Activated CD8-positive, alpha-beta memory T cell treated with anti-CD3 and anti-CD28 coated beads for 1 hour (primary cell): ENCODE measurements at places on chromosomes 1 and 21.
A peak's percentile ranks its signal among the peaks of the same experiment; 100 is the strongest.

- DNase-seq, result no peak
Observed at GRCh38 chr1:43590388-43590925, 59.5 kb upstream of the KDM4A start.

GRCh38 chr1:235486321-235486720, 17.9 kb downstream of the B3GALNT2 start:
- no peak for DNase-seq

- DNase-seq, result no peak
Observed at GRCh38 chr1:213391445-213391844, 340.4 kb downstream of the RPS6KC1 start.

DNA sequence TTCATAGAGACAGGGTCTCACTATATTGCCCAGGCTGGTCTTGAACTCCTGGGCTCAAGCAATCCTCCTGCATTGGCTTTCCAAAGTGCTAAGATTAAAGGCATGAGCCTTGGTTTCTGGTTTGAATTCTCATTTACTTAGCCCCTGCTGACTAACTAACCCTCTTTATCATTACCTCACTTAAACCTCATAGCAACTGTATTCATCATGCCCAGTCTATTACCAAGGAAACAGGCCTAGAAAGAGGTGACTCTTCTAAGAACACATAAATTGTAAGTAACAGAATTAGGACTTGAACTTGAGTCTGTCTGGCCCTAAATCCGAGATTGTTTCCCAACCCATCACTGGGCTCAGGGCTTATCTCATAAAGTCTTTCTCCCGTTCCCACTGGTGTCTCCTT, 44.2 kb downstream of the TMEM53 start:
- no peak for DNase-seq

DNA sequence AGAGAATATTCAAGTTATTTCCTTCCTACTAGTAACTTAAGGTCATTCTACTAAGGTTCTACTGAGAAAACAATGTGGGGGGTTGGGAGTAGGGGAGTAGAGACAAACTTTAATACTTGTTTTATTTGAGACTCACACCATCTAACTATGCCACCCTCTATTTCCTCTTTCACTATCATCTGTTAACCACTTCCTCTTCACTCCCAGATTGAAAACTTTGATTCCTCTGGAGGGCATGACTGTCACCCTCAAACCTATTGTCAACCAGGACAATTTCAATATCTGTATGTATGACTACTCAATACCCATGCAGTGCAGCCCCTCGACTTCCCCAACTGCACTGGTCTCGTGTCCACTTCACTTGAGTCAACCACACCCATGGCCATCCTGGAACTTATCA, 165.6 kb upstream of the POGK start:
- no peak for DNase-seq

DNA sequence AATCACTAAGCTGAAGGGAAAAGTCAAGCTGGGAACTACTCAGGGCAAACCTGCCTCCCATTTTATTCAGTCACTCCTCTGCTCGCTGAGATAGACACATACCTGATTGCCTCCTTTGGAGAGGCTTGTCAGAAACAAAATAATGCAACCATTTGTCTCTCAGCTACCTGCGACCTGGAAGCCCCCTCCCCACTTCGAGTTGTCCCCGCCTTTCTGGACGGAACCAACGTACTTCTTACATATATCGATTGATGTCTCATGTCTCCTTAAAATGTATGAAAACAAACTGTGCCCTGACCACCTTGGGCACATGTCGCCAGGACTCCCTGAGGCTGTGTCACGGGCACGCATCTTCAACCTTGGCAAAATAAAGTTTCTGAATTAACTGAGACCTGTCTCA, 21.5 kb upstream of the HPDL start:
- DNase-seq, result no peak

- DNase-seq, result no peak
Observed at GRCh38 chr1:216900116-216900620, 176.9 kb upstream of the ESRRG start.

GRCh38 chr1:17161926-17162800, 42.8 kb upstream of the PADI1 start:
- no peak for DNase-seq

GRCh38 chr1:155011004-155011416, 8.4 kb downstream of the ZBTB7B start:
- no peak for DNase-seq

DNA sequence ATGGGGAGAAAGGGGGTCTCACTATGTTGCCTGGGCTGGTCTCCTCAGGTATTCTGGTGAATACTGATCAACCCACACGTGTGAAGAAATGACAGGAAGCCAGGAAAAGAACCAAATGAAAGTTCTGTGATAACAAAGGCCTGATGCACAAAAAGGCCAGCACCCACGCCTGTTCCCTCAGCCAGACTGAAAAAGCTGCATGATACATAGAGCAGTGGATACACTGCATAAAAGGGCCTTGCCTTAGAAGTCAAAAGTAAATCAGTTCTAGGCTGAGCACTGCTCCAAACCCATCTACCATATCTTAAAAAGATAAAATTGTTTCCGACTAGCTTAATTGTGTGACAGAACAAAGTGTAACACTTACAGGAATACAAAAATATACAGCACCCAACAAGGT, 36.9 kb upstream of the PSMG1 start:
- DNase-seq, result no peak

DNA sequence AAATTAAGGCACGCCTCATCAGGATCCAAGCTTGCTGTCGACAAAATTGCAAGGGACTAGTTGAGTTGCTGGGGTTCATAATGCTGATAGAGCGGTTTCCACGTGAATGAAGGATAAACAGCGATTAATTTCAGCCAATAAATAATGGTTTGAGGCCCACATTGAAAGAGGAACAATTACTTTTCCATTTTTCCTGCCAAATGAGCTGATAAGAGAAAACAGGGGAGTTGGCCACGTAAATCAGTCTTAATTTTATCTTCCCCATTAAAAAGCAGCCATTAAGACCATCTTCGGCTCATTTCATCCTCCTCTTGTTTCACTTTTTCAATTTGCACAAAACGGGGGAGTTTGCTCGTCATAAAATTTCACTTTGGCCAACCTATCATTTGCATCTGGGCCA, 235.5 kb upstream of the RRP15 start:
- DNase-seq, result no peak

- no peak for DNase-seq
Observed at GRCh38 chr1:67393737-67394136, 36.5 kb downstream of the SERBP1 start.

- no peak for DNase-seq
Observed at GRCh38 chr1:70383483-70383882, 27.6 kb upstream of the CTH start.

GRCh38 chr1:23417570-23417969, 7.0 kb downstream of the TCEA3 start:
- DNase-seq, result no peak

- DNase-seq, result no peak
Observed at GRCh38 chr1:91400133-91400725, 4.4 kb downstream of the HFM1 start.

- DNase-seq, result peak; percentile 1
Observed at GRCh38 chr21:38244885-38245869, 11.6 kb upstream of the KCNJ15 start.

- DNase-seq, result no peak
Observed at GRCh38 chr1:156475568-156476500, 24.7 kb downstream of the MEF2D start.

- no peak for DNase-seq
Observed at GRCh38 chr1:38852780-38853179, 6.8 kb downstream of the RRAGC start.

GRCh38 chr1:177315761-177316160, 145.0 kb downstream of the BRINP2 start:
- DNase-seq, result no peak

DNA sequence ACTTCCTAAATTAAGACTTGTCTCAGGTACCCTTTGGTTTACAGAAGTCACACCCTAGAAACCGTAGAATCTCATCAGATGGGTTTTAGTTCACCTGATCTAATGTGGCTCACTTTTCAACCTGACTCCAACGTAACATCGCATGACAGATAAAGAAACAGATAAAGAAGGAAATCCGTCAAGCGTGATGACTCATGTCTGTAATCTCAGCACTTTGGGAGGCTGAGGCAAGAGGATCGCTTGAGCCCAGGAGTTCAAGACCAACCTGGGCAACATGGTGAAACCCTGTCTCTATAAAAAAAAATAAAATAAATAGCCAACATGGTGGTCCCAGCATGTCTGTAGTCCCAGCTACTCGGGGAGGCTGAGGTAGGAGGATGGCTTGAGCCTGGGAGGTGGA, 97.3 kb downstream of the SPSB1 start:
- DNase-seq, result no peak

- DNase-seq, result no peak
Observed at GRCh38 chr1:998995-999724, 737 bp downstream of the HES4 start.

- peak; percentile 4 for DNase-seq
Observed at GRCh38 chr21:44455524-44456213, 359 bp downstream of the LRRC3 start.

- DNase-seq, result no peak
Observed at GRCh38 chr1:30856260-30856790, 52.2 kb downstream of the SDC3 start.

- no peak for DNase-seq
Observed at GRCh38 chr21:31520561-31521098, 138.9 kb upstream of the SOD1 start.

DNA sequence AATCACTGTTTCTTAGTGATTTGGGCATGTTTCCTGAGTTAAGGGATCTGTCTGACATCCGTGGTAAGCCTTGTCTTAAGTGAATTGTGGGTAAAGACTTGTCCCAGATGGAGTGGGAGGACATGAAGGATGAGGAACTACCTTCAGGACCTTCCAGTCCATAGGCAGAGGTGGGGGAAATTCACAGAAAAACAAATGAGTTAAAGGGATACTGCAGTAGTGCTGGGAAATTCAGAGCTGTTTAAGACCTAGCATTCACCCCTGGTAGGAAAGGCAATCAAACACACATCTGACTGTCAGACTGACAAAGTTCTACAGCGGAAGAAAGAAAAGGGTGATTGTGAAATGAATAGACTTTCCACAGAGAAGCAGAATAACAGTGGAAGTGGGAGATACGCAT, 3.0 kb downstream of the GNAT2 start:
- DNase-seq, result no peak

DNA sequence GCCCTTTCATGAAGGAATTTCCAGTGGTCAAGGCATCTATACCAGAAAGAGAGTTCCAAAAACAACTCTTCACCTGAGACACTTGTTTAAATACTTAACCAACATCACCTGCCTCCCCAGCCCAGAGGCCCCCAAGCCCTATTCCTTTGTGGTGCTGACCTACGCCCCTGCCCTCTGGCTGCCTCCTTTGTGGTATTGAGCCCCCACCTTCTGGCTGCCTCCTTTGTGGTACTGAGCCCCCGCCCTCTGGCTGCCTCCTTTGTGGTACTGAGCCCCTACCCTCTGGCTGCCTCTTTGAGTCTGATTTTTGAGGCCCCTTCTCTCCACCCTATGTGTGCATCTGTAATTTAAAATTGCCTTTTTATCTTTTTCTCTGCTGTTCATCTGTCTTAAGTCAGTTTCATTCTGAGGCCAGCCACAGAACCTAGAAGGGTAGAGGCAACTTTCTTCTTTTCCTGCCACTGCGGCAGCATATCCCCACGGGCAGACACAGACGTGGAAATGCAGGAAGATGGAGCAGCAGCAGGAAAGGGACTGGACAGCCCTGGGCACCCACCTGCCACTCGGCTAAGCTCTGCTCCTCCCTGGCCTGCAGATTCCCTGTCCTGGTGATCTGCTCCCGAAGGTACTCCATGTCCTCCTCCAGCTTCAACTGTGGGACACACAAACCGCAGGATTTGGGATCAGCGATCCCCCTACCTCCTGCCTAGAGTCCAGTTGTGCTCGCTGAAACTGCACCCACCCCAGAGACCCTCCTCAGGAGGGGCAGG, 3.2 kb downstream of the TRIM17 start:
- DNase-seq, result no peak

DNA sequence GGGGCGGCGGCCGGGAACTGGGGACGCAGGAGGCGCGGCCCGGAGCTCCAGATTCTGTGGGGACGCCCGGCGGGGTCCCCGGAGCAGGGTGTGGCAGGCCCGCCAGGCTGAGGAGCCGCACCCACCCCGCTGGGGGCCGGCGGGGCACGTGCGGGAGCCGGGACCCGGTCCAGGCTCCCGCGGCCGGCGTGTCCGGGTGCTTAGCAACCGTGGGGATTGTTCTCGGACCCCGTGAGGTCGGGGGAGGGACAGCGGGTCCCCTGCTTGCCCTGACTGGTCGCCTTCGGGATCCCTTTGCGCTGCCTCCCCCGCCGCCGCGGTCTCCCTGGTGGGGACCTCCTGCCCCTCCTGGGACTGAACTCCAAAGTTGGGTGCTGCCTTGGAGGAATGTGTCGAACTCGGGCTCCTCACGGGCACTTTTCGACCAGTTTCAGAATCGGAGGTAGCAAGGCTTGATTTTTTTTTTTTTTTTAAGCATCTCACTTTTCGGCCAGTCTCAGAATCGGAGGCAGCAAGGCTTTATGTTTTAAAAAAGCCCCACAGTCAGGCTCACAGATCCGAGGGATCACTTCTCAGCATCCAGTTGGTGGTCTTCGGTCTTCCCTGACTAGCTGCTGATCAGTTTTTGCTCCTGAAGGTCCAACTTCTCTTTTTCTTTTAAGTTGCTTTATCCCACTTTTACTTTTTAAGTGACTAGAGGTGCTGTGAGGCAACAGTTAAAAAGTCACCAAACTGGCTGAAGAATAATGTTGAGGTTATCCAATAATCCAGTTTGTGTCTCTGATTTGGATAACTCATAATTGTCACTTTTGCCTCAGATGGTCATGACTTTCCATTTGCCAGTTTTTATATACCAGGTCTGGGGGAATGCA, 648 bp downstream of the FAM76A start:
- peak; percentile 4 for DNase-seq

DNA sequence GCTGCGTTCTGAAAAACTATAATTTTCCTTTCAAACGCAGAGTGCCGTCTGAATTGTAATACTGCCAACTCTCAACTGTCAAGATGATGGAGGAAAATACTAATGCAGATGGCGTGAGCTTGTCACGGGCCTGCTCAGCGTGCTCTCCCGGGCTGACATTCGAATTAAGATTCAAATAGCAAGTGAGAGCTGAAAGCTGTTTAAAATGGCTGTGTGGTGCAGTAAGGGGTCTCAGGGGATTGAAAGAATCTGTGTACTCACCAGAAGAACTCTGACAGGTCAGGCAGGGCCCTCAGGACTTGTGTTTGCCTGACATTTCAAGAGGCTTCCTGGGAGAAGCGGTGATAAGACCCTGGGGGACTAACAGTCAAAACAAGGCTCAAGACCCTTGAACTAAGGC, 33.1 kb downstream of the ZMYND12 start:
- DNase-seq, result no peak

GRCh38 chr1:180548686-180549317, 10.0 kb upstream of the OVAAL start:
- DNase-seq, result no peak
